Airway epithelial cell (primary cell): ENCODE measurements at places on chromosomes 5 and 9. TPM values are rescaled to one million over a fixed set of nuclear protein-coding genes. Genes with fewer than 3 reads are reported as not detected.

Gene LIX1
- not detected in 2 replicates for total RNA-seq

Gene GFI1B
- not detected in 2 replicates for total RNA-seq

Gene SHISAL2B
- not detected in 2 replicates for total RNA-seq

Gene NUDCD2
- 7.3 and 8.5 TPM in 2 replicates for total RNA-seq

Gene NDUFA8
- 62.1 and 63.2 TPM in 2 replicates for total RNA-seq

Gene SOX30
- total RNA-seq: not detected in 2 replicates

Gene CER1
- not detected in 2 replicates for total RNA-seq

Gene TMEM215
- not detected in 2 replicates for total RNA-seq

Gene SLC6A7
- total RNA-seq: not detected in 2 replicates

Gene AIF1L
- 2.8 and 3.7 TPM in 2 replicates for total RNA-seq

Gene TMEM252
- total RNA-seq: not detected in 2 replicates

Gene ITGA1
- total RNA-seq: 0.79 and 0.92 TPM in 2 replicates

Gene SLC34A3
- total RNA-seq: 0.14 TPM in 1 of 2 replicates, not detected in the other

Gene HSPA5
- total RNA-seq: 251 and 273 TPM in 2 replicates

Gene UBQLN1
- 72.9 and 101 TPM in 2 replicates for total RNA-seq

Gene RNF44
- total RNA-seq: 13.0 and 19.1 TPM in 2 replicates

Gene ANKRD55
- total RNA-seq: not detected in 2 replicates
